WERI-Rb-1 (cell line): ENCODE measurements at places on chromosomes 5 and 9.

DNA sequence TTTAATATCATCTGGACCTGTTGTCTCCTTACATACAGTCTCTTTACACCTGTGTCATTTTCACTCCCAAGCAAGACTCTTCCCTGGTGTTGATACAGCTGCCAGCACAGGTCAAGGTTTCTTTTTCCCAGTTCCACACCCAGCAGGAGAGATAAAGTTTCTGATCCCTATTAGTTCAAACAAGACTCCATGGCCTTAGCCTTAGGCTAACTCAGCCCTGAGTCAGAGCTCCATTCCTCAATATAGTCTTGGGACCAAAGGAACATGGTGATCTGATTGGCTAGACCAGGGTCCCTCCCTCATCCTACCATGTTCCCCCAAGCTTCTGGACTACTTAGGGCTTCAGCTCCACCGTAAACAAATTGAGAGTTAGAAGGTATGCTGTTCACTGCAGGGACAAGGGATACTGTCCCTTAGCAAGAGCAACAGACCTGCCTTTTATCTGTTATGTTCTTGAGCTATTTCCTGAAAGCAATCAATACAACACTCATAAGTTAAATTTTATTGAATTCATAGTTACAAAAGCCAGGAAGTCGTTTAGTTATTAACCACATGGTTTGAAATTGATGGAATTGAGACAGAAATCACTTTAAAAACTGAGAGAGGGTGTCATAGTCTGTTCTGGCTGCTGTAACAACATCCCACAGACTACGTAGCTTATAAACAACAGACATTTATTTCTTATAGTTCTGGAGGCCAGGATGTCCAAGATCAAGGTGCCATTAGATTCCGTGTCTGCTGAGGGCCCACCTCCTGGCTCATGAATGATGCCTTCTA is 20.5 kb downstream of the SLC1A1 start:
- no peak for DNase-seq

- no peak for DNase-seq
Measured at GRCh38 chr5:111857623-111858022, 100.6 kb upstream of the NREP start.

DNA sequence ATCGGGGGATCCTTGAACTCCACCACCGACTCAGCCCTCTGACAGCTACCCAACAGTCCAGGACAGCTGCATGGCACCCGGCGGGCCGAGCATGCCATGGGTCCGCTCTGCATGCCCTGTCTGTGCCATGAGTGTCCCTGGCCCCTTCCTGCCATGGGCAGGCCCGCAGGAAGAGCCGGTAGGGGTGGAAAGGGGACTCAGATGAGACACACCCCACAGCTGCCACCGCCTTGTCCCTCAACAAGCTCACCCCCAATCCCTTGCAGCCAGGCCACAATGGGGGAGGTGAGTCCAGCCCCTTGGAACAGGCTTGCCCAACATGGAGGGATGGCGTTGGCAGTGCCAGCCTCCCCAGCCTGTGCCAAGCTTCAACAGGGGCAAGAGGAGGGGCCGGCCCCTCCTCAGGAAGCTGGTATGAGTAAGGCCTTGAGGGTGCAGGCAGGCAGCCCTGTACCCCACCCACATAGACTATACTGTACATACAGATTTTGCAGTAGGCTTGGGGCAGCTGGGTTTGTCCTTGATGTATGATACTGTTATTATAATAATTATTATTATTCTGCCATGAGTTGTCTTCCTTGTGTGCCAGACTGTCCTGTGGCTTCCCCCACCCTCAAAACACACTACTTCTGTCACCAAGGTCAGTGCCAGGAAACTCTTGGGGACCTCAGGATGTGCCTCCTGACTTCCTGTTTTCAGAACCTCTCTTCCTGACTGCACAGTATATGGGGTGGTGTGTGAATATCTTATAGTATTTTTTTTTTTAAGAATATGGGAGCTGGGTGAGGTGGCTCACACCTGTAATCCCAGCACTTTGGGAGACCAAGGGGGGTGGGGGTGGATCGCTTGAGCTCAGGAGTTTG is 12.0 kb upstream of the SLC34A1 start:
- DNase-seq, result no peak

DNA sequence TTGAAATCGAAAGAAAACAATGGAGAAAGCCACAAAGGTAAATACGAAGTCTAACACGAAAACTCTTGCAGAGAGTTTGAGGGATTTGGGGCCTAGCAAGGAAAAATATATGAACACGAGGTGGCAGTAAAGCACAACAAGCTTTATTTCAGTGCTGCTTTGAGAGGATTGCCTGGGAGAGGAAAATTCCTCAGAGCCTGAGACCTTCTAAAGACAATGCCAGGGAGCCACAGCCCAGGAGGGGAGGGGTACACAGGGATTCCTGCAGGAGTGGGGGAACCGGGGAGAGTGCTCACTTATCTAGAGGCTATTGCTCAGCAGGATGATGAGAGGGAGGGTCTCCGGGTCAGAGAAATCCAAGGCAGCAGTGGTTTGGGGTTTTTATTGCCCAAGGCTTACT is 134.9 kb upstream of the ADCY2 start:
- peak; percentile 80 for DNase-seq

- peak; percentile 60 for DNase-seq
Measured at GRCh38 chr5:32312197-32312594, 543 bp downstream of the MTMR12 start.

DNA sequence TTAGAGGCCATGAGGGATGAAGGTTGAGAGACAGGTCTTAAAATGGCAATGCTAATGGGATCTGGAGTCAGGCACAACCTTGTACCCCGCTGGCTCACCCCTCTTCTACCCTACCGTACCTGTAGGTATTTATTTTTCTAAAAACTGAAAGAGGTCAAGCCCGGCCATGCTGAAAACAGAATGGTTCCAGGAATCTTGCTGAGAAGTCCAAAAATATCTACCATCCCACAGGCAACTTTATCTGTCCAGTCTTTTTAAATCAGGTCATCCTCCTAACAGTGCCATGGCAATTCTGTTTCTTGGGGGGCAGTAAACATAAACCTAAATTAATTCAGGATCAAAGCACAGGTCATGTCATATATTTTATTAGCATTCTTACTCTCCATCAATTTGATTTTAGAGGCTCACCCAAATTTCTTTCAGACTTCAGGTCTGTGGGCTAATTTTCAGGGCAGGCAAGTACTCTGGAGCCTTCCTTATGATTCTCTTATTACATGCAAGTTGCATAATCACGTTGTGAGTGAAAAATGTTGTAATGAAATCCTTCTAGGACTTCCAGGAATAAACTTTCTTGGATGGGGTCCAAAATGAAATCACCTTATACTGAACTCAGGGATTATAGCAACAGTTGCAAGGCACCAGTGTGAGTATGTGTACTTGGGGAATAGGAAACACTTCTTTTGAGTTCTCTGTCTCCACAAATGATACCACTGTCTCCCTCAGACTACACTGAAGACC is 102.7 kb upstream of the NREP start:
- no peak for DNase-seq

DNA sequence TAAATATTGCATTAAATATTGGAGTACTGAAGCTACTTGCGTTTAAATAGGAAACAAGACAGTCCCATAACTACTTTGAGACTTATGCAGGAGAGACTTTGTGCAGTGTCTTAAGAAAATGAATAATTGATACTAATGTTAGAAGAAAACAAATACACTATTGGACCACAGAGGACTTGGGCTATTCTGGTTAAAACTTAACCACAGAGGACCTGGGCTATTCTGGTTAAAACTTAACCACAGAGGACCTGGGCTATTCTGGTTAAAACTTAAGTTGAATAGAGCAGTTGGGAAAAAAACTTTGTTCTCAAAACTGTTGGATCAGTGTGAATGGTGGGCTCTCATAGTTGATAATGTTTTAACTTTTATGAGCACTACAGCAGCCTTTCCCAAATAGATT is 141.7 kb downstream of the WDR70 start:
- no peak for DNase-seq

DNA sequence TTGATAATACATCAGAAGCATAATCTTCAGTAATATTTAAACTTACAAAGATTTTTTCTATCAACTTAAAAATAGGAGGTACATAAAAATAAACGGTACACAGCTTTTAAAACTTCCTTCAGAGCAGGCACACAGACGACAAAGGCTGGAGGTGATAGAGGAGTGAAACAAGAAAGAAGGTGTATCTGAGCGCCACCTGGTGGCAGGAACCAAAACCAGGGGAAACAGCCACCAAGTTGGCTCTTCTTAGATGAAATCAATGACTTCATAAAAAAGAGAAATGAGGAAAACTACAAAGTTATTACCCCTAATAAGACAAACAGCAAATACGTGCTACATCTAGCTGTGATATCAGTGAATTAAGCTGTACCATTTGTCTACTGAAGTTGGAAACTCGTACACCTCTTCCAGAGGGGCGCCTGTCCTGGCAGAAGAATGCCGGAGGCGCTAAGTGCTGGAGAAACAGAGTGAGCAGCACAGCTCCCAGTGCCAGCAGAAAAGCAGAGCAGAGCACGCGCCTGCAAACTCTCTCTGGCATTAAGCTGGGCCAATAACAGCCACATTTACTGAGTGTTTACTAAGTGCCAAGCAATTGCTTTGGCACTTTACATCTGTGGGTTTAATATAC is 85.9 kb downstream of the SETX start:
- DNase-seq, result peak; percentile 79

- no peak for DNase-seq
Measured at GRCh38 chr5:65563777-65564176, 681 bp downstream of the PPWD1 start.

- no peak for DNase-seq
Measured at GRCh38 chr9:108903420-108904103, 30.4 kb downstream of the ELP1 start.

DNA sequence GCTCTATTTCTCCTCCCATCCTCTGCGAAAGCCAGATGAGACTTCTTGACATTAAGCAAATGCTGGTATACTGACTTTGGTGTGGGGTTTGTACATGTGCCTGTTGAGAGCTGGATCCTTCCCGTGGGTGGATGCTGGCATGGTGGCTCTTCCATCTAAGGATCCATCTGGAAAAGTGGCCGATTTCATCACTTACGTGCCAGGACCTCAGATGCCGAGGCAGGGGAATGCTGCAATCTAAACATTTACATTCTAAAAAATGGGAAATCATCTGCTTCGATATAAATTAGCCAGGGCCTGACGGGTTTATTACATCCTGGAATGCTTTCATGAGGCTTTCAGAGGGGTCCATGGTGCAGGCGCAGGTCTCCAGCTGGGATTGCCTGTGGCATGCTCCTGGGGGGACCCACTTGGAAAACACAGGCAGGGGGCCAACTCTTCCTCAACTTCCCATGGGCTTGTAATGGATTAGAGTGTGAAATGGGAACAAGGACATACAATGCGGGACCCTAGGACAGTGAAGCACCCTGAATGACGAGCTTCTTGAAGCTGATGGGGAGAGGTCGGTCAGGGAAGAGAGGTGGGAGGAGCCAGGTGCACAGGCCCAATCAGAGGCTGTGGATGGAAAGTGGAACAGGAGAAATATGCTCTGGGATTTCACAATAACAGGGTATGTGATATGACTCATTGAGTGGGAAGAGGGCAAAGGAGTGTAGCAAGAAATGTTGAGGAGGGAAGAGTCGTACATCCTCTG is 105.5 kb upstream of the PITX1 start:
- DNase-seq, result no peak

GRCh38 chr5:50766462-50766861 is 100.0 kb downstream of the PARP8 start:
- no peak for DNase-seq

GRCh38 chr9:116736399-116737151 is 49.5 kb downstream of the TRIM32 start:
- no peak for DNase-seq

DNA sequence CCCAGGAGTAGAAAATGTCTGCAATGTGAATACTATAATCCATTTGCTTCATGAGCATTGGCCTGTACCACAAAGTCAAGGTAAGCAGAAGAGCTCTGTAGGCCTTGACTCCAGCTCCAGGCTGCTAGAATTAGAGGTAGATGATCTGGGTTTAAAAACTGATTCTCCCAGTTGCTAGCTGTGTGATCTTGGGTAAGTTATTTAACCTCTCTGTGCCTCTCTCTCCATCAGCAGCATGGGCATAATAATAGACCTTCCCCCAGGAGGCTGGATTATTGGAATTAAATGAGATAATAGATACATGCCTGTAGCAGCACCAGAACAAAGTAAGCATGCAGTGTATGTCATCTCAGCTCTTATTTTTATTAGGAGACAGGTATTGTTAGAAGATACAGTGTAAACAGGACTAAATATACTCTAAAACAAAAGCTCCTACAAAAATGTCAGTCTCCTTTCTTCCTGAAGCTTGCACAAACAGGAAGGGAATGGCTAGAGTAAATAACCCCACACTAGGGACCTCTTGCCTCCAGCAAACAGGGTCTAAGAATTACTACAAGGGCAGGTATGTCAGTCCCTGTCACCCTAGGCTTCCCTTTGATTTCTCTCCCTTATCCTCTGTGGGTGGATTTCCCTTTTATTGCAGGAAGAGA is 57.5 kb downstream of the PSAT1 start:
- no peak for DNase-seq

DNA sequence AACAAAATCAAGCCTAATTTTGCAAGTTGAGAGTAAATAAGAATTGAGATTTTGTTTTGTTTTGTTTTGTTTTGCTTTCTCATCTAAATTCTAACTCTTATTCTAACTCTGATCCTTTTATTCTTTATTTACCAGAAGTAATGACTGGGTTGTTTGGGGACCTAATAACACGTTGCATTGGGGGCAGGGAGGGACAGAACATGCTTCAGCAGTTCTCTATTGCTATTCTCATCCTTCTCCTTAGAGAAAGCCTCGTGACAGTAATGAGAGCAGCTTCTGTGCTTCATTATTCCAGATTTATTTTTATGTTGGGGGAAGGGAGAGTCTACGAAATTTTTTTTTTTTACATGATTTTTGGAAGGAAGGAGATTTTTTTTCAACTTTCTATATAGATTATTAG is 21.1 kb downstream of the CPEB4 start:
- DNase-seq, result no peak

DNA sequence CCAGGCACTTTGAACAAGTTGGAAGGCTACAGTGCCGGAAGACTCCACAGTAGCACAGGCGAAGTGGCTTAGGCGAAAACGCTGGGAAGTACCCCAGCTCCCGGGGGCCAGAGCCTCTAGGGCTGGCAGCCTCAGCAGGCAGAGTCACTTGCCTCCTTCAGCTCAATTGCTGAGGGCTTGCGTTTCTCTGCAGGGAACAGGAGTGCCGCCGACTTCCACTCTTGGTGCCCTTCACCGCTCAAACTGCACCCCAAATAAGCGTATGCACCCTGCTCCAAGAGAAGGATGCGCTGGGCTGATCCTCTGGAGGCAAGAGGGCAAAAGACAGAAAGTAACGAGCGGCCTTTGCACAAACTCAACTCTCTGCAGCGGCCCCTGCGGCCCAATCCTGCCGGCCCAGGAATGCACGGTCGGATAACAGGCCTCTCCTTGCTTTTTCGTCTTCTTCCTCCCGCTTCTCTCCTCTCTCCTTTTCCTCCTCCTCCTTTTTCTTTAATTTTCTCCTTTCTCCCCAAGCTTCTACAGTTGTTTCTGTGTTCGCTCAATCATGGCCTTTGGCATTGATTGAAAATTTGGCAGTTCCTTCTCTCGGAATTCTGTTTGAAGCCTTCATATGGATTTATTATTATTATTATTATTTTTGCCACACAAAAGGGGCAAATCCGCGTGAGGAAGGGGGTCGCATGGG is 1.1 kb upstream of the S1PR3 start:
- DNase-seq, result no peak

- no peak for DNase-seq
Measured at GRCh38 chr5:140633501-140633900, 526 bp upstream of the CD14 start.

- no peak for DNase-seq
Measured at GRCh38 chr9:128798896-128799295, 11.8 kb downstream of the TBC1D13 start.
